ENCODE measurements at places on chromosomes 3 and 15. TPM values are rescaled to one million over a fixed set of nuclear protein-coding genes. Genes with fewer than 3 reads are reported as not detected.

GHSR gene
- not detected for total RNA-seq

DNA sequence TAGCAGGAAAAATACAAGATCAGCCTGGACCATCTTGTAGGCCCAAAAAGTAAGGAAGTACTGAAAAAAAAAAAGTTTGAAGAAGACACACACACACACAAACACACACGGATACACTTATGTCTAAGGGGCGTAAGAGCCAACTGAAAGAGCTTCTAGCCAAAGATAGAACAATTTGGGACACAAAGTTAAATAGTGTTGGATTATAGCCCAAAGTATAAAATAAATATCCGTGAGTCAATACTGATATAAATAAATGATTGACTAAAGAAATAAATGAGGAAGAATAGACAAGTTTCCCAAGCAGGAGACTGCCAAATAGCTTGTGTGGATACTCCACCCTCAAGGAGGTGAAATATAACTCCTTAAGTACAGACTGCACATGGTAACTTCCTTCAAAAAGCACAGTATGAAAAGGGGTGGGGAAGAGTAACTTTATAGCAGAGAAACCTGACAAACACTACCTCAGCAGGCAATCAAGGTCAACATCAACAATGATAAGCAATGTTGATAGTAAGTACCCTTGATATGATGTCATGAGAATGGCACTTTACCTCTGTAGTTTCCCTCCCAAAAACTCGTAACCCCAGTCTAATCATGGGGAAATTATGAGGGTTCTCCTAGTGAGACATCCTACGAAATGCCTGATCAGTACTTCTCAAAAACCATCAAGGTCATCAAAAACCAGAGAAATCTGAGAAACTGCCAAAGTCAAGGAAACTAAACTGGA, 187.3 kb upstream of the ATP11B start:
- no peaks in the 10 kb centered on the region for H3K4me1 ChIP-seq
- H3K36me3 ChIP-seq: no peaks in the 10 kb centered on the region
- no peak overlapping the region for H3K4me3 ChIP-seq
- no peak overlapping the region for H3K27ac ChIP-seq
- peaks cover 7% of the 10 kb centered on the region for H3K27me3 ChIP-seq

- no peak overlapping the region for H3K27ac ChIP-seq
- no peaks in the 10 kb centered on the region for H3K27me3 ChIP-seq
- H3K36me3 ChIP-seq: peaks cover 57% of the 10 kb centered on the region
- no peak for DNase-seq
- H3K4me1 ChIP-seq: peaks cover 74% of the 10 kb centered on the region
Measured at GRCh38 chr3:105798381-105798934, 70.4 kb downstream of the CBLB start.

GRCh38 chr3:159875116-159875515, 113.5 kb upstream of the IL12A start:
- H3K27ac ChIP-seq: no peak overlapping the region
- H3K4me1 ChIP-seq: no peaks in the 10 kb centered on the region
- H3K36me3 ChIP-seq: no peaks in the 10 kb centered on the region
- no peak overlapping the region for H3K4me3 ChIP-seq

All from activated CD4-positive, alpha-beta T cell treated with anti-CD3 and anti-CD28 coated beads for 36 hours (primary cell).